ENCODE measurements at places on chromosomes 3 and 15.

DNA sequence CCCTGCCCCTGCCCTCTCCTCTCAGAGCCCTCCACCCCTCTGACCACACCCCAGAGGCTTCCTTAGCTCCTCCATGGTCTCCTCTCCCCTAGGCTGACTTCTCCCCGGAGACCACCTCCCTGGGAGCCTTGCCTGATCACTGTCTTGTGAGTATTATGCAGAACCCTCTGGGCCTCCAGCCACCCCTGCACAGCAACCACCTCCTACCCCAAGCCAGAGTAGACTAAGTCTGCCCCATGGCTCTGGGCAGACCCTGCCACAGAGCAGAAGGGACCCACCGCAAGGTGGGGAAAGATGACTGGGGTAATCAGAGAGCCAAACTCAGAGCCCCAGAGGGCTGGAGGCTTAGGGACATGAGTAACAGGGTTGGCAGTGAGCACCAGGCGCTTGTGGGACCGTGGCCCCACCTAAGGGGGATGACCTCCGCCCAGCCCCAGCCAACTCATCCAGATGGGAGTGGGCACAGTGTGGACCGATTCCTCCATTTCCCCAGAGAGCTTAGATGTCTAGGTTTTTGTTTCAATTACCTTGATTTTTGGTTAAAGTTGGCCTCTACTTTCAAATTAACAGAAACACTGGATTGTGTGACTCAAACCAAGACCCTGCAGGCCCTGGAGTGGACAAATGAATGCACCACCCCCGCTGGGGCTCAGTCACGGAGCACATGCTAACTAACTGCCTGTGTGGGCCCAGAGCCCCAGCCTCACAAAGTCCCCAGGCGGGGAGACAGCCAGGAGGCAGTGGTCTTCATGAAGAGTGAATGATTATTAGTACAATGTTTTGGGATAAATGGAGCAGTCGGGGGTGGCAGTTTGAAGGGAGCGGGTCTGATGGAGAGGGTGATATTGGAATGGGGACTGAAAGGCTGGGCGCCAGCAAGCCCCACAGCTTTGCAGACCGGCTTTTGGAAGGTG, 119.4 kb upstream of the PRR20G start:
- no peak for DNase-seq

DNA sequence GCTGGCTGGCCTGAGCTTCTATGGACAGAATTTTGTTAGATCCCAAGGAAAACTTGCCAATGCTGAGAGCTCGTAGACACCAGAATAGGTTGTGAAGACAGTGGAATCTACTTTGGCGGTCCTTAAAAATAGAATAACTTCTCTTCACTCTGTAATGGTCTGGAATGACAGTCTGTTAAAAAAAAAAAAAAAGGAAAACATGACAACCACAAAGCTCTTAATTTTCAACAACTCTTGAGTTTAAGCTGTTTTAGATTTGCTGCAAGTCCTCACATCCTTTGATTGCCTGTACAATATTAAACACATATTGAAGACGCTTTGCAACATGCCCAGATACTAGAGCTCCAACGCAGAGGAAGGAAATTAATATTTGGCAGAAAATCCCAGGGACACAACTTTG, 122.8 kb upstream of the GALNT15 start:
- no peak for DNase-seq

DNA sequence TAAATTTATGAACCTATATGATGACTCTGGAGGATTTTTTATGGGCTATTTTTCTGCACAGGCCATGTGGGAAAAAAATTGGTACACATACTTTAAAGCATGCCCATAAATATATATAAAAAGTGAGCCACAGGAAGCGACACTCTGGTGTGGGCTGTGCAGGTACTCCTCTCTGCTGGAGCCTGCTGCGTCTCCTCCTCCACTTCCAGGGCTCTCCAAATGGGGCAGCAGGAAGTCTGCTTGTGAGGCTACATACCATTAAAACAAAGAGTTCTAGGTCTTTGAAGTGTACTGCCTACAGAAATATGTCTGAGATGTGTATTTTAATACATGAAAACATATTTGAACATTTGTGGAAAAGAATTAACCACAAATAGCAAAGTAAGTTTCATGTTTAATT, 135.1 kb downstream of the CTNNB1 start:
- DNase-seq = no peak

GRCh38 chr3:177177749-177178221, 19.5 kb downstream of the TBL1XR1 start:
- DNase-seq = no peak

DNA sequence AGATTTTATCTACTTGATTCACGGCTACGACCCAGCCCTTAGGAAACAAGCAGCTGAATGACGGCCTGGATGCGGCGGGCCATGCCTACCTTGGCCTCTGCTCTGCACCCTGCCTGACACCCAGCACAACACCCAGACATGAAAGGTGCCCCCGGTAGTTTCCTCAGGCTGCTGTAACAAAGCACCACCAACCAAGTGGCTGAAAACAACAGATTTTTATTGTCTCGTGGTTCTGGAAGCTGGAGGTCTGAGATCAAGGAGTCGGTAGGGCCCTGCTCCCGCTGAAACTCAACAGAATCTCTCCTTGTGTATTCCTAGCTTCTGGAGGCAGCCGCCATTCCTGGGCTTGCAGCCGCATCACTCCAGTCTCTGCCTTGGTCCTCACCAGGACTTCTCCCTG, 111.7 kb downstream of the ADCY5 start:
- no peak for DNase-seq

- no peak for DNase-seq
Measured at GRCh38 chr3:131701153-131701770, 198.5 kb upstream of the MRPL3 start.

- DNase-seq = no peak
Measured at GRCh38 chr3:192364316-192364715, 363.0 kb downstream of the FGF12 start.

- DNase-seq = no peak
Measured at GRCh38 chr3:149385617-149386298, 8.3 kb upstream of the TM4SF1 start.

- no peak for DNase-seq
Measured at GRCh38 chr15:41809121-41809520, 18.8 kb upstream of the JMJD7 start.
